ENCODE measurements at places on chromosomes 3 and 15.

GRCh38 chr15:27398631-27399161 lies 427.7 kb downstream of the GABRG3 start:
- no peak for DNase-seq
- no peaks in the 10 kb centered on the region for H3K4me1 ChIP-seq
- H3K36me3 ChIP-seq: no peaks in the 10 kb centered on the region
- H3K4me3 ChIP-seq: no peak overlapping the region
- H3K27ac ChIP-seq: no peak overlapping the region
- no peaks in the 10 kb centered on the region for H3K27me3 ChIP-seq

- no peaks in the 10 kb centered on the region for H3K27me3 ChIP-seq
- H3K4me3 ChIP-seq: no peak overlapping the region
- no peak overlapping the region for H3K27ac ChIP-seq
- H3K4me1 ChIP-seq: no peaks in the 10 kb centered on the region
Observed at GRCh38 chr15:55681631-55682030, 61.3 kb downstream of the PRTG start.

GRCh38 chr3:124845406-124845805 lies 41.8 kb downstream of the ITGB5 start:
- no peak overlapping the region for H3K27ac ChIP-seq
- H3K27me3 ChIP-seq: no peaks in the 10 kb centered on the region
- no peaks in the 10 kb centered on the region for H3K36me3 ChIP-seq

DNA sequence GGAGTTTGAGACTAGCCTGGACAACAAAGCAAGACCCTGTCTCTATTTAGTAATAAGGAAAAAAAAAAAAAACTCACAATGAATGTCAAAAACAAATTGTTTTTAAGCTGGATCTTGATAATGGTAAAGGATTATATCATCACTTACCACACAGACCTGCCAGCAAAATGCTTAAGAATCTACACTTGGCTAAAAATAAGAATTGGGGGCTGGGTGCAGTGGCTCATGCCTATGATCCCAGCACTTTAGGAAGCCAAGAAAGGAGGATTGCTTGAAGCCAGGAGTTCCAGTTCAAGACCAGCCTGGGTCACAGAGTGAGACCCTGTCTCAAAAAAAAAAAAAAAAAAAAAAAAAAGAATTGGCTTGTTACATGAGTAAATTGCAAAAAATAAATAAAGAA lies 31.0 kb downstream of the ACAP2 start:
- H3K27me3 ChIP-seq: no peaks in the 10 kb centered on the region
- no peak overlapping the region for H3K4me3 ChIP-seq
- no peak overlapping the region for H3K27ac ChIP-seq
- peaks cover 16% of the 10 kb centered on the region for H3K4me1 ChIP-seq
- no peak for DNase-seq
- H3K36me3 ChIP-seq: no peaks in the 10 kb centered on the region

DNA sequence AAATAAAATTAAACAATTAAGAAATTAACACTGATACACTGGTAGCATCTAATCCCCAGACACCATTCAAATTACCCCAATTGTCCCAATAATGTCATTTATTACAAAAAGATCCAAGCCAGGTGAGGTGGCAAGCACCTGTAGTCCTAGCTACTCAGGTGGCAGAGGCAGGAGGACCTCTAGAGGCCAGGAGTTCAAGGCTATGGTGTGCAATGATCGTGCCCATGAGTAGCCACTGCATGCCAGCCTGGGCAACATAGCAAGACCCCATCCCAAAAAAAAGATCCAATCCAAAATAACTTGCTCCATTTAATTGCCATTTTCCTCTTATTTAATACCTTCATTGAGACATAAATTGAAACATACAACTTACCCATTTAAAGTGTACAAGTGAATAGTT lies 17.8 kb downstream of the CSTA start:
- H3K4me1 ChIP-seq: no peaks in the 10 kb centered on the region
- no peak overlapping the region for H3K4me3 ChIP-seq
- no peak overlapping the region for H3K27ac ChIP-seq
- DNase-seq: no peak

- no peaks in the 10 kb centered on the region for H3K36me3 ChIP-seq
- H3K27ac ChIP-seq: no peak overlapping the region
- H3K4me3 ChIP-seq: no peak overlapping the region
- no peak for DNase-seq
Observed at GRCh38 chr3:191441687-191442086, 19.3 kb upstream of the PYDC2 start.

- no peak overlapping the region for H3K4me3 ChIP-seq
- H3K36me3 ChIP-seq: no peaks in the 10 kb centered on the region
- no peak overlapping the region for H3K27ac ChIP-seq
- no peak for DNase-seq
- no peaks in the 10 kb centered on the region for H3K4me1 ChIP-seq
Observed at GRCh38 chr3:31713816-31714215, 181.1 kb downstream of the STT3B start.

- H3K36me3 ChIP-seq: peaks cover 4% of the 10 kb centered on the region
- H3K4me1 ChIP-seq: peaks cover 11% of the 10 kb centered on the region
- peak; percentile 80 for DNase-seq
- no peaks in the 10 kb centered on the region for H3K27me3 ChIP-seq
- peak overlapping the region; percentile 28 for H3K4me3 ChIP-seq
Observed at GRCh38 chr3:48429317-48429959, 448 bp downstream of the PLXNB1 start.

DNA sequence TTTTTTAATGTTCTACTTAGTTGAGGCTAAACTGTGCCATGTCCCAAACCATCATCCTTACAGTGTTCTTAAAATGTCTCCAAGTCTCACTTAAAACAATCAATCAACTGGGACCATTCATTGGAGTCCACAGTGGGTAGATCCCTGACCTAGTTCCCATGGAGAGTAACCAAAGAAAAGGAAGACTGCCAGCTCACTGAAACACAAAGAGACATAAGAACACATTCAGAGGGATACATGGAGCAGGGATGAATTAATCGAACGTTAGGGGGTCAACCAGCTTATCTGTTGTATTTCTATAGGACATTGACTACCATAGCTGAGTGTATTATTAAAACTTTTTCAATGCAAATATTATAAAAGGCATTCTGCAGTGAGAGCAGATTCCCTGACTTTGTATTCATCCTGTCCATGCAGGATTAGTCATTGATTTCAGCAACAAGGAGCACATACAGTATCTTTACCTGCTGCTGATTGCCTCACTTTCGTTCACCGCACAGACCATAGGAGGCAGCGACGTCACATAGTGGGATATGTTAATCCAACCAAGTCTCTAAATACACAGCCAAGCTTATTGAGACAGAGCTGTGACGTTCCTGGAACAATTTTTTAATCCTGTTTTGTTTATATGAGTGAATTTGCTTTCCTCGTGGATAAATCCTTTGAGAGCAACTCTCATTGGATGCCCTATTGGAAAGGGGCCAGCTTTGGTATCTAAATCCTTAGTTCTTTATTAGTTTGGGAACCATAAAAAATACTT lies 364.9 kb upstream of the RBMS3 start:
- no peaks in the 10 kb centered on the region for H3K4me1 ChIP-seq
- H3K36me3 ChIP-seq: no peaks in the 10 kb centered on the region
- no peak overlapping the region for H3K27ac ChIP-seq
- H3K27me3 ChIP-seq: no peaks in the 10 kb centered on the region
- DNase-seq: no peak

DNA sequence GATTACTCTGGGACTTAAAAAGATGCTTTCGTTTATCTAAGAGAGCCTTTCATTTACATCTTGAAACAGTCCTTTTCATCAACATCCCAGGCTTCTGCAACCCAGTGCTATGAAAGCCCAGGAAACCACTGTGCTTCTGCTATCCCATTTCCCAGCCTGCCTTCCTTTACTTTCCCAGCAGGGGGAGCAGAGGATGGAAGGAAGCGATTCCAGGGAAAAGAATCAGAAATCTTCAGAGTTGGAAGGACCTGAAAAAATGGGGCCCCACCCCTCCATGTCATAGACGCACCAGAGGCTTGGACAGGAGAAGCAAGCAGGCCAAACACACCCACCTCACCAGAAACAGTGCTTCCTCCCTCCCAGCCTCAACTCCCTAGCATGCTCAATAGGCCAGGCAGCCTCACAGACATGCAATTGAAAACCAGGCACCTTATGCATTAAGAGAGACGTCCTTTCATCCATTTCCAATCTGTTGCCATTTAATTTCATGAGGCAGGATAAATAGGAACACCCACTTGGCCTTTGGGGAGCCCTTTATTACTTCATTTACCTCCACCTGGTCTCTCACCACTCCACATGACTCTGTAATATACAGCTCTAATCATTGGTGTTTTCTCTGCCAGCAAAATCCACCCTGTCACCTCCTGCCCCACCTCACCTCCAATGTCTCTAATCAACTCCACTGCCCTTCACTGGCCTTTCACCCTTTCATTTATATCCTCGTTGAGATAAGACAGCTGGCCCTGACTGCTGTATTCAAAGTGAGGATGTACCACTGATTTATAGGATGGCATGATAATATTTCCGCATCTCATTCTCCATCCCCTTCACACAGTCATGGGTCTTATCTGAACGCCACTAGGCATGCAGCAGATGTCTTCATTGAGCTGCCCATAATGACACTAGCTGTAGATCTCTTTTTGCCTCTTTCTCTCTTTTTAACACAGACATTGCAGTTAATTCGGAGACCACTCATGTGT lies 583.9 kb downstream of the NTRK3 start:
- no peak for DNase-seq
- H3K27me3 ChIP-seq: no peaks in the 10 kb centered on the region
- no peaks in the 10 kb centered on the region for H3K4me1 ChIP-seq
- H3K4me3 ChIP-seq: no peak overlapping the region
- no peak overlapping the region for H3K27ac ChIP-seq

DNA sequence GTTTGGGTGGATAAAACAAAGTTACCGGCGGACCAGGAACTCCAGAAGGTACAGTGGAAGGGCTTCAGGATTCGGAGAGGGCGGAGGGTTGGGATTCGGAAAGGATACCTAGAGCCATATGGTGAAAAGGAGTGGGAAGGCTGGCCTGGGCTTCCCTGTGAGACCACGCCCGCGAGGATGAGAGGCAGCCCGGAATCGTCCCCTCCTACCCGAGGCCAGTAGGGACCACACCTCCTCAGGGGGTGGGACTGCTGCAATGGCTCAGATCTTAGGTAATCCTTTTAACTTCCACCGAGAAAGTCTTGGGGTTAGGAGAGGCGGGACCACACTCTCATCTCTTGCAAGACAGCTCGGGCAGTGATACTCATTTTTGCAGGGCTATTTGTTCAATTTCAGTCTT lies 511.3 kb downstream of the OCA2 start:
- H3K36me3 ChIP-seq: no peaks in the 10 kb centered on the region
- H3K27me3 ChIP-seq: no peaks in the 10 kb centered on the region
- no peaks in the 10 kb centered on the region for H3K4me1 ChIP-seq
- no peak overlapping the region for H3K4me3 ChIP-seq

DNA sequence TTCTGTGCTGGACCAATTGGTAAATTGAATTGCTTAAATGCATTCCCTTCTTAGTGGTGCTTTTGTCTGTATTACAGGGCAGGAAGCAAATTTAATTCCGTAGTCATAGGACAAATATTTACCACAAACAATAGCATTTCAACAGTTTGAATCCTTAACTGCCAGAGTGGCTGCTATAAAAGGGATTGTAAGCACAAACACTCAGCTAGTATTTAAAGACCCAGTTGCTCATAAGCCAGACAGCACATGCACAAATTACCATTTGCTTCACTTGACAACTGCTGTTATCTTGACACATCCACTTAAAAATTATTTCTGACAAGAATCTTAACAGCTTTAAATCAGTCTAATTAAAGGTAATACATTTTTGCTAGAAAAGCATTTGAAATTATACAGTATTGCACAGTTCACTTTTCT lies 490.2 kb upstream of the ADAMTS9 start:
- no peak overlapping the region for H3K4me3 ChIP-seq
- no peaks in the 10 kb centered on the region for H3K36me3 ChIP-seq
- H3K4me1 ChIP-seq: no peaks in the 10 kb centered on the region
- no peak overlapping the region for H3K27ac ChIP-seq
- H3K27me3 ChIP-seq: no peaks in the 10 kb centered on the region
- DNase-seq: no peak

DNA sequence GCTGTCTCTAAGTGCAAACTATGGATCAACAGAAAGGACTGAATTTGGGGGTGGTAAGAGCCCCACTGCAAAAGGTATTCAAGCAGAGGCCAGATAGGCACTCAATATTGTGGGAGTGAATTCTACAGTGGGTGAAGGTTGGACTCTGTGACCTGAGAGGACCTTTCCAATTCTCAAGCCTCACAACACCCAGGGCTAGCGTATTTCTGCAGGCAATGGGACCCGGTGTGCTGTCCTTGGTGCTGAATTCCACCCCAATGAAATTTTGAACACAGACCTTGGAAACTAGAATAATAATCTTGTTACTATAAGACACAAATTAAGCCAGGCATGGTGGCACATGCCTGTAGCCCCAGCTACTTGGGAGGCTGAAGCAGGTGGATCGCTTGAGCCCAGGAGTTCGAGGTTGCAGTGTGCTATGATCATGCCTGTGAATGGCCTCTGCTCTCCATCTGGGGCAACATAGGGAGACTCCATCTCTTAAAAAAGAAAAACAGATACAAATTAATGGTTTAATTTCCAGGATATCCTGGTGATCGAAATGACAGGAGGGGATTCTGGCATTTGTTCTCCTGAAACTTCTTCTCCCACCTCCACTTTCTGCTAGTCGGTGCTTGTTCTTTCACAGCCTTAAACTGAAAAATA lies 135.4 kb downstream of the RAB11A start:
- no peak for DNase-seq
- no peaks in the 10 kb centered on the region for H3K36me3 ChIP-seq
- H3K27ac ChIP-seq: no peak overlapping the region
- no peak overlapping the region for H3K4me3 ChIP-seq

- no peak for DNase-seq
- no peak overlapping the region for H3K27ac ChIP-seq
Observed at GRCh38 chr3:177640319-177640965, 443.2 kb upstream of the TBL1XR1 start.

GRCh38 chr15:92069308-92070250 lies 216.1 kb downstream of the SLCO3A1 start:
- H3K27ac ChIP-seq: no peak overlapping the region
- H3K36me3 ChIP-seq: no peaks in the 10 kb centered on the region
- H3K27me3 ChIP-seq: no peaks in the 10 kb centered on the region

DNA sequence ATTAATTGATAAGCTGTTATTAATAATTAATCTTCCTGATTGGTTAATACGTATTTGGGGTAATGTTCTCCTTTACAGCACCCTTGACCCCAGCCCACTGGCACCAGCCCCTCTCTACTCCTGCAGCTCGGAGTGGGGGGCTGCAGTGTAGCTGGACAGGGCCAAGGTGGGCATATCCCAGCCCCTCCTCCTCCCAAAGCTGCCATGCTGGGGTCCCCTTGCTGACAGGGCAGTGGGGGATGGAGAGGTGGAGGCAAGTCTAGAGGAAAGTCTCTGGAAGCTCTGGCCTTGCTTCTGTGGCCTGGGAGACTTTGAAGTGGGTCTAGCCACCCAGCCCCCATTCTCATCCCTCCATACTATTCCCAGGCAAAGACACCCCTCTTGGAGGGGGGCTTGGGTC lies 35.8 kb downstream of the HCN4 start:
- no peaks in the 10 kb centered on the region for H3K36me3 ChIP-seq
- H3K4me1 ChIP-seq: no peaks in the 10 kb centered on the region
- H3K27me3 ChIP-seq: no peaks in the 10 kb centered on the region
- DNase-seq: no peak
- no peak overlapping the region for H3K4me3 ChIP-seq

All from CD8-positive, alpha-beta memory T cell (primary cell).